ENCODE measurements at places on chromosomes 6 and 20.
A peak's percentile ranks its signal among the peaks of the same experiment; 100 is the strongest.

DNA sequence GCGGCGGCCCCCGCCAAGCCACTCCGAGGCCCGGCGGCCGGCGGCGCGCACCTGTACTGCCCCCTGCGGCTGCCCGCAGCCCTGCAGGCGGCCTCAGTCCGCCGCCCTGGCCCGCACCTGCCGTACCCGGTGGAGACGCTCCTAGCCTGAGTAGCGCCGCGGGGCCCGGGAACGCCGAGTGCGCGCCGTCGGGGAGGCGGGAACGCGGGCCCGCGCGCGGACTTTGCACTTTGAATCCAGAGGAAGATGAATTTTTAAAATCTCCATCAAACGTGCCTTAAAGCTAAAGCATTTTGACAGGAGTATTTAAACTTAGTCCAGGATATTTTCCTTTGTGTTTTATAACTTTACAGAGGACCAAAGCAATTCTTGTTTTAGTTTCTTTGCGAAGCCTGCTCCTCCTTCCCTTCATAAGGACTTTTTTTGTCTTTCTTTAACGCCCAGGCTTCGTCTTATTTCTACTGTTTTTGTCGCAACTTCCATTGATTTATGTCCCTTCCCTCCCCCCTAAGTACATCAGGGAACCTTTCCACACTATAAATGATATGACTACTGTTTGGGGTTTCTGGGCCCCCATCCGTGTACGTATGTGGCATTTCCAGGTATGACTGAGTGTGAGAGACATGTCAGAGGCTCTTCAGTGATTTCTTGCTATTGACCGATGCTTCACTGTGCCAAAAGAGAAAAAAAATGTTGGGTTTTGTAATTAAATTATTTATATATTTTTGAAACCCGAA lies 2.0 kb downstream of the FOXQ1 start:
- DNase-seq, result no peak

DNA sequence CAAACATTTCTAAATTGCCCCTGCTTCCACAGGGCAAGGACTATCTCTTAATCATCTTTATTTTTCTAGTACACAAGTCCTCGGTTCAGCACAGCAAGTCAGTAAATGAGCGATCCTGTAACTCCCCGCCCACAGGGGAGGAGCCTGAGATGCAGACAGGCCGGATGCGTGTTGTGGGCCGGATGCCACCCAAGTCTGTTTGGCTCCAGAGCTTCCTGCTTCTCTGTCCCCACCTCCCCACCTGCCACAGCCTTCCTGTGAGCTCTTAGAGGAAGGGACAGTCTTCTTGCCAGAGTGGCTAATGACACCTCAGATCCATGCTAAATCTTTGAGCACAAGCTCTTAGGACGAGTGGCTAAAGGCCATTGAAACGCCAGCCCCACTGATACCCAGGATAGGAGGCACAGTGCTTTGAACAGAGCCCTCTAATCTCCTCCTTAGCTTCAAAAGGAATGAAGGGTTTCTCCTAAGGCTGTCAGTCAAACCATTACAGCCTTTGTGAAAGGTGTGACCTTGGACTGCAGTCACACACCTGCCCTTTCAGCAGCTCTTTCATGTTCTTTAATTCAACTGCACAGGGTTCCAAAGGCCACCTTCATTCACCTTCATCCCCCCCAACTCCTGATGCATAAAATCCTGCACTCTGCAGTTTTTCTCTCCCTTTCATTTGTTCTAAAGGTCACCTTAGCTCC lies 264.3 kb downstream of the TFAP2C start:
- DNase-seq, result no peak

- peak; percentile 7 for DNase-seq
Observed at GRCh38 chr6:28490205-28490890, 25.2 kb downstream of the GPX6 start.

- peak; percentile 36 for DNase-seq
Observed at GRCh38 chr6:4133941-4134838, 1.2 kb downstream of the ECI2 start.

DNA sequence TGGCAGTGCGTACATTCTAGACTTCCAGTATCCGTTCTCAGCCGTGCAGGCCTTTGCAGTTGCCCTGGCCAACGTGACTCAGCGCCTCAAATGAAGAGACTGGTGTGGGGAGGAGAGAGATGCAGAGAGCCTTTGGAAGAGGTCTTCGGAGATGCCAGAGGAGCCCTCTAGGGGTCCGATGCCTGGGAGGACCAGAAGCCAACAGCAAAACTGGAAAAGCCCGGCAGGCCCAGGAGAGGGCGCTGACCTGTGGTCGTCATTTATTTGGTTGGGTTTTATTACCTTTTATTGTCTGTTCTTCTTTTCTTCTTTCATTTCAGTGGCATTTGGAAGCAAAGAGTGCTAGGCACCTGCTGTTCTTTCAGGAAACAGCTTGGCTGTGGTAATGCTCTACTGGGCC lies 53.3 kb upstream of the TMEM181 start:
- DNase-seq, result no peak

DNA sequence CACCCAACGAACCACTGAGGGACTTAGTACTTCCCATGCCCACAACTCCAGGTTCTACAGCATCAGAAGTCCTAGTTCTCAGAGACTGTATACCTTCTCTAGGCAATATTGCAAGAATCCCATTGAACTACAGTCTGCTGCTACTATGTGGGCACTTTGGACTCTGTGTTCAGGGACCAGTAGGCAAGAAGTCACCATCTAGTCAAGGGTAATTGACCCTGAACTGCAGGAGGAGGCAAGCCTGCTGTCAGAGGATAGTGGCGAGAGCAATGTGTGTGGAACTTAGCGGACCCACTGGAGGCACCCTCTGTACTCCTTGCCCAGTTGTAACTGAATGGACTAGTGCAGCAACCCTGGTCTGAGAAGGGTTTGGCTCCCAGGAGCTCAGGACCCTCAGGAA lies 15.7 kb downstream of the HEBP2 start:
- DNase-seq, result no peak

- DNase-seq, result no peak
Observed at GRCh38 chr20:51354769-51355319, 187.7 kb downstream of the NFATC2 start.

DNA sequence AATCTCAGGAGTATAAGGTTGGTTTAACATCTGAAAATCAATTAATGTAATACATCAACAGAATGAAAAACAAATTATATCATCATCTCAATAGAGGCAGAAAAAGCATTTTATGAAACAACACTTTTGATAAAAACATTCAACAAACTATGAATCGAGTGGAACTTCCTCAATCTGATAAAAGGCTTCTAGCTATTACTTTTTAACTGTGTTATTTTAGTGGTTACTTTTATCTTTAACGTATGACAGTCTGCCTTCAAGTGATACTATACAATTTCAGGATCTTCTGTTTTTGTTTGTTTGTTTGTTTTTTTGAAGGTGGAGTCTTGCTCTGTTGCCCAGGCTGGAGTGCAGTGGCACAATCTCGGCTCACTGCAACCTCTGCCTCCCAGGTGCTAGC lies 73.7 kb downstream of the ZFAND3 start:
- no peak for DNase-seq

DNA sequence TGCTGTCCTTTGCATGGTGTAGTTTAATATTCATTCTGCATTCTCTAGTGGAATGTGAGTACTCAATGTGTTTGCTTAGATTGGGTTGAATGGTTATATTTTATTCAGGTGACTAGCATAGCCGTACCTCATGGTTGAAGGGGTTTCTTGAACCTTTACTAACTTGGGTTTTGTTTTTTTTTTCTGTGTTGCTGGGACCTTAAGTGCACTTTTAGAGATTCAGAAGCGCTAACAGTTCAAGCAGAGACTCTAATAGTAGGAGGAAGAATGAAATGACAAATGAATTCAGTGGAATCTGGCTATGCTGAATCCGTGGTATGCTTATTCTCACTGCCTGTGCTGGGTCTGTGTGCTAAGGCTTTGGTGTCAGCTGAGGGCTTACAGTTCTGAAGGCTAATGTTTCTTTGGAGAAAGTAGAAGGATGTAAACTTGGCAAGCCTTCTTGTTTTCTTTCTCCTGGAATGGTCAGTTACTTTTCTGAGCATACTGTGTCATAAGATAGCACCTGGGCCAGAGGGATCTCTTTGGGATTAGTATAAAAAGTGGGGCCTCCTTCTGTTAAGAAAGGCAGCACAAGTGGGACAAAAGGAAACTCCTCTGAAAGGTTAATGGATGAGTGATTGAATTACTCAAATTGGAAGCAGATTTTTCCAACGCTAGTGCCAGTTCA lies 28.7 kb downstream of the RNF144B start:
- DNase-seq, result no peak

GRCh38 chr6:167953551-167953950 lies 43.9 kb upstream of the KIF25 start:
- no peak for DNase-seq

- DNase-seq, result no peak
Observed at GRCh38 chr6:170258407-170258806, 32.5 kb downstream of the DLL1 start.
